ENCODE measurements at places on chromosomes 1 and 21.

DNA sequence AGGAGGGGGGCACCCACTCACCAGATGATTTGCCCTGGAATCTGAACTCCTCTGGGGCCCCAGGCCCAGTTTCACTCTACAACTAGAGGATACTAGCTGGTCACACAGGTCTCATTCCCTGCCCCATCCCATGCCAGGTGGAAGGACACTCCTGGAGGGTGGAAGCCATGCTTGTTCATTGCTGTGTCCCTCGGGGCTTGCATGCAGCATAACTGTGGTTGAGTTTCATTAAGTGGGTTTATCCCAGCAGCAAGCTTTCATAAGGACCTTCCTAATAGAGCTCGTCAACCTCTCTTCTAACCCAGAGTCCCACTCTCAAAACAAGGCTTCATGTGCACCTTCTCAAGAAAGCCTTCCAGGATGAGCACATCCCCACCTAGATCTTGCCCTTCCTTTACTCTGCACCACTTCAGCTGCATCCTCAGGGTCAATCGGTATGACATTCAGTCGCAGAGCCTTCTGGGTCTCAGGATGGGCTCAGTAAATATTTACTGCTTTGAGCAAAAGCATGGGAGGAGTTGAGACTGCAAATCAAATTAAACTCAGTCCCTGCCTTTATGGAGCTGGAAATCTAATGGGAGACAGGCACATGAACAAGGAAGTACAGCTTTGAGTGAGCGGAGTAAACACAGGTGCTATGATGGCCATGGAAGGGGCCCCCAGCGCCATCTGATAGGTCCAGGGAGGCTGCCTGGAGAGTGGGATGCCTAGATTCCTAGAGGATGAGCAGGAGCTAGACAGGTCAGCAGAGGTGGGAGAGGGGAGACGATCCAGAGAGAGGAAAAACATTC, 32.3 kb downstream of the LAMB3 start:
- DNase-seq = no peak

DNA sequence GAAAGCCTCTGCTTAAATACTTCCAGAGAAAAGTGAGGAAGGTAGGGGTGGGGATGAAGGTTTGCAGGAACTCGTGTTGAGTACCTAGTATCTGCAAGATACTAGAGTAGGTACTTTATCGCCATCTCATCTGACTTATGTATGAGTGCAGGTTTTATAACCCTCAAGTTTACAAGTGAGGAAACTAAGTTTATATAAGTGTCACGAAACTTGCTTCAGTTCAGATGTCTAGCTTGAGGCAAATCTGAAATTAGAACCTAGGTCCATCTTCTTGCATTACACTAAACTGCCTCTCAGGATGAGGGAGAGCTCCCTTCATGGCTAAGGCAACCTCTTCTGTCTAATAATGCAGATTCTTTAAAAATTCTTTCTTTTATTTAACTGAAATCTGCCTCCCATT, 43.5 kb downstream of the NFIA start:
- no peak for DNase-seq

- no peak for DNase-seq
These were observed 138.4 kb upstream of the DSCAM start for GRCh38 chr21:40985370-40985769.

GRCh38 chr1:177793900-177794299, 176.0 kb downstream of the SEC16B start:
- DNase-seq = no peak

- no peak for DNase-seq
These were observed 14.4 kb downstream of the PRCC start for GRCh38 chr1:156781585-156782186.

GRCh38 chr1:2591581-2592261, 5.1 kb downstream of the PRXL2B start:
- DNase-seq = no peak
